ENCODE measurements at places on chromosomes 6 and 20.
A peak's percentile ranks its signal among the peaks of the same experiment; 100 is the strongest.

DNA sequence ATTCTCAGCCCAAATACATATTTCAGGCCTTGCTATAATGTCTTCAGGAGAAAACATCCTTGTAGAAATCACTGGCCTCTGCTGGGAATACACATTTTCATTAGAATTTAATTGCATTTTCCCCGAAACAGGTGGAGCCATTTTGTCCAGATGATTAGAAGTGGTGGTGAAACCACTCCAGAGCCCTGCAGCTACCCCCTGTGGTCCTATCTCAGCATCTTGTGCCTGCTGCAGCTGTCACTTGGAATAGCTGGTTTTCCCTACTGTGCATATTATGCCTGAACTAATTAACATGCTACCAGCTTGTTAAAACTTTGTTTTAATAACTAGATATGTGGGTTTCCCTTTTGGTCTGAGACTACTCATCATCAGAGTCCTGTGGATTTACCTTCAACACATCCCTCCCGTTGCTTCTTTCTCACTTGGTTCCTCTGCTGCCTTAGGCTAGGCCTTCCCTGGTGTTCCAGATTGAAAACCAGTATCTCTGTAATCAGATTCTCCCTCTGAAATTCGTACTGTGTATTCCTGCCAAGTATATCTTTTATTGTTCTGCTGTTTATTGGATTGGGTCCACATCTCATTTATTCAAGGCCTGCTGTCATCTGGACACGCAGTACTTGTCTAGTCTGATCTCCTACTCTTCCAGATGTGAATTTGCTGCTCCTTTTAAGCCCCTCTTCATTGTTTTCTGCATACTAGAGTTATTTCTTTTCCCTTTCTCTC lies 15.2 kb downstream of the DNAH8 start:
- H3K36me3 ChIP-seq, result no peaks in the 10 kb centered on the region
- no peaks in the 10 kb centered on the region for H3K27me3 ChIP-seq
- DNase-seq, result no peak
- no peak overlapping the region for H3K4me3 ChIP-seq
- H3K4me1 ChIP-seq, result no peaks in the 10 kb centered on the region
- H3K27ac ChIP-seq, result no peak overlapping the region

DNA sequence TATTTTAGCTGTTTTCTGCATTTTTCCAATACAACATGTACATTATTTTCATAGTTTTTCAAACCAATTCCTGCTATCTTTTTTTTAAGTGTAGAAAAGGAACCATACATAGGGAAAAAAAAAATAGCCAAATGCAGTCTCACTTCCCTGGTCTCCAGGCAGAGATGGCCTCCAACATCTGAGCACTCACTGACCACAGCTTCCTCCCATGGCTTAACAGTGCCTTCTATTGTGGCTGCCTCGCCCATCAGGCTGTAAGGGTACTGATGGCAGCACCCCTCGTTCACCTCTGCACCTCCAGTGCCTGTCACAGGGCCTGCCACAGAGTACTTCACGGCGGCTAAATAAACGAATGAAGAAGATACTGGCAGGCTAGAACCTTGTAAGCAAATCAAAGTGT lies 591.1 kb downstream of the PTPRT start:
- no peaks in the 10 kb centered on the region for H3K36me3 ChIP-seq
- peaks cover 9% of the 10 kb centered on the region for H3K4me1 ChIP-seq
- peak; percentile 7 for DNase-seq

GRCh38 chr6:20483887-20484497 lies 50.3 kb upstream of the CDKAL1 start:
- peaks cover 41% of the 10 kb centered on the region for H3K4me1 ChIP-seq
- H3K4me3 ChIP-seq, result peak overlapping the region; percentile 6
- H3K36me3 ChIP-seq, result peaks cover 41% of the 10 kb centered on the region
- DNase-seq, result peak; percentile 69
- no peaks in the 10 kb centered on the region for H3K27me3 ChIP-seq

GRCh38 chr6:158970640-158971275 lies 29.2 kb downstream of the RSPH3 start:
- H3K4me1 ChIP-seq, result no peaks in the 10 kb centered on the region
- no peak overlapping the region for H3K27ac ChIP-seq
- peaks cover 30% of the 10 kb centered on the region for H3K36me3 ChIP-seq
- no peak overlapping the region for H3K4me3 ChIP-seq
- H3K27me3 ChIP-seq, result no peaks in the 10 kb centered on the region

DNA sequence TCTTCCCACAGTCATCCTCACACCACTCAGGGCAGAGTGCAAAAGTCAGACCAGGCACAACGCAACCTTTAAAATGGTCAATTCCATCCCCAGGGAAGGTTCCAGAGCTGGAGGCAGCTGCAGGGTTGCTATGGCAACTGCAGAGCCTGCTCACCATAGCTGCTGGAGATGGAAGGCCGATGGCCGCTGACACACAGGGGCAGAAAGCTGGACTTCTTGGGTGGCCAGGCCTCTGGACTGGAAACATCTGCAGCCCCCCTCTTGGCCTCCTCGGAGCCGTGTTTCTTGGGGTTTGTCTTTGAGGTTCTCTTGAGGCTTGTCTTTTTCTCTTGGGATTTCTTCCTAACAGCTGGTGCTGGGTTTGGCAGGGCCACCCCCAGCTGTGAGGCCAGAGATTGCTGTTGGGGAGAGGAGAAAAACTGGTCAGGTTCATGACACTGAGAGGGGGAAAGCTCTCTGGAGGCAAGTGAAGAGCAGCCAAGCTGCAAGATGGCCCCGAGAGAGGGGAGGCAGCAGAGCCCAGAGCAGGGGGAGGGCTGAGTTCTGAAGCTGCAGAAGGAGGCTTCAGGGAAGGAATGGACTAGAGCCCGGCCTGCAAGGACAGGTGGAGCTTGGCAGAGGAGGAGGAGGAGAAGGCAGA lies 10.2 kb downstream of the BNIP5 start:
- H3K27me3 ChIP-seq, result no peaks in the 10 kb centered on the region
- no peak overlapping the region for H3K4me3 ChIP-seq
- no peak for DNase-seq
- H3K27ac ChIP-seq, result no peak overlapping the region
- H3K4me1 ChIP-seq, result peaks cover 5% of the 10 kb centered on the region

GRCh38 chr6:6997263-6998193 lies 110.2 kb upstream of the RREB1 start:
- no peak for DNase-seq
- H3K36me3 ChIP-seq, result no peaks in the 10 kb centered on the region
- no peaks in the 10 kb centered on the region for H3K4me1 ChIP-seq
- no peak overlapping the region for H3K4me3 ChIP-seq
- H3K27ac ChIP-seq, result no peak overlapping the region

DNA sequence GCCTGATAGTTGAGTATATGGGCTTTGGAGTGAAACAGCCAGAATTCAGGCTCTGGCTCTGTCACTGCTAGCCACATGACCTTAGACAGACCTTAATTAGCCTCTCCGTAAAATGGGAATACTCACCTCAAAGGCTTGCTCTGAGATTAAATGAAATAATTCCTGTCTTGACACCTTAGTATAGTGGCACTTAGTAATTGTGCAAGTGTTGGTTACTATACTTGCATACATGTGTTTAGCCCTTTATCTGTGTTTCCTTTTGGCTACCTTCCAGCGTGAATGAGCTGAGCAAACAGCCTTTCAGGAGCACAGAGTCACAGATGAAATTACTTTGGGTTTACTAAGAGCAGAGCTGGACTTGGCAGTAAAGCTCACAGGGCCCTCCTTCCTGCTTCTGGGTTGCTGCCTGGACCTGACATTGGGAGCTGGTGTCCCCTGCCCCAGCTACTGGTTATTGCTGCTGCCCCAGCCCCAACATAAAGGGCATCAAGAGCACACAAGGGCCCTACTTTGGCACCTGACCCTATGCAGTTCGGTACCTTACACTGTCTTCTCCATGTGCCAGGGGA lies 32.8 kb downstream of the CD164 start:
- peak overlapping the region; percentile 27 for H3K27ac ChIP-seq
- no peak overlapping the region for H3K4me3 ChIP-seq
- peak; percentile 29 for DNase-seq
- peaks cover 62% of the 10 kb centered on the region for H3K4me1 ChIP-seq
- H3K36me3 ChIP-seq, result peaks cover 9% of the 10 kb centered on the region

DNA sequence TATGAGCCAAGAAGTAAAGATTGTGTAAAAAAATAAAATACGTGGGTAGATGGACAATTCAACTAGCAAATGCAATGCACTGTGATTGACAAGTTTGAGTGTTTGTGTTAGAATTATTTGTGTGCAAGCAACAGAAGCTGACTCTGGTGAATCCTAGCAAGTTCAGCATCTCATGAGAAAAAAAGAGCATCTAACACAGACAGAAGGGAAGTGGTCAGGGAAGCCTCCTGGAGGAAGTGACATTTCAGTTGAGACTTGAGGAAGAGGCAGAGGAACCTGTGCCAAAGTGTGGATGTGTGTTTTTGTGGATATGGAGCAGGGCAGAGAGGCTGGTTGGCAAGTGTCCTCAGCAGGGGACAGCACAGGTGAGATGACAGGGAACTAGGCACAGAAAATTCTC lies 248.7 kb downstream of the ZNF217 start:
- H3K27me3 ChIP-seq, result no peaks in the 10 kb centered on the region
- H3K4me1 ChIP-seq, result no peaks in the 10 kb centered on the region
- no peak overlapping the region for H3K27ac ChIP-seq
- DNase-seq, result no peak

GRCh38 chr20:48040491-48040890 lies 255.2 kb upstream of the SULF2 start:
- H3K27ac ChIP-seq, result no peak overlapping the region
- H3K4me1 ChIP-seq, result no peaks in the 10 kb centered on the region
- H3K27me3 ChIP-seq, result peaks cover 3% of the 10 kb centered on the region
- H3K36me3 ChIP-seq, result no peaks in the 10 kb centered on the region
- H3K4me3 ChIP-seq, result no peak overlapping the region

- H3K27ac ChIP-seq, result no peak overlapping the region
- H3K4me1 ChIP-seq, result no peaks in the 10 kb centered on the region
- no peak overlapping the region for H3K4me3 ChIP-seq
- no peaks in the 10 kb centered on the region for H3K27me3 ChIP-seq
- no peak for DNase-seq
Observed at GRCh38 chr6:144075187-144075586, 20.2 kb downstream of the SF3B5 start.

DNA sequence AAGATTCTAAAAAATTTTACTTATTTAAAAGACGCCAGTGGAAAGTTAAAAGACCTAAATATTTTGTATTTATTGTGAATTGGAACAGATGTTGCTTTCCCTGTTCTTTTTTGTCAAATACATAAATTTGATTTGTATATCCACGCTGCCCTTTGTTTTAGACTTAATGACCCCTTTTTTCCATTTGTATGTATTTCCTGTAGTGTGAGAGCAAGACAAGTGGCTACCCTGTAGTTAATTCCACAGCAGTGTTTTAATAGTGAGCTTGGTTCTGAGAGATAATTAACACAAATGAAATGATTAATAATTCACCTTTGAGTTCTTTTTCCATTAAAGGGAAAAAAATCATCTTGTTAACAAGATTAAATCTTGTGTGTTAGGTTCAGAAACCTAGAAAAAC lies 16.6 kb downstream of the SH3BGRL2 start:
- H3K27me3 ChIP-seq, result no peaks in the 10 kb centered on the region
- no peak overlapping the region for H3K27ac ChIP-seq
- no peak overlapping the region for H3K4me3 ChIP-seq
- H3K36me3 ChIP-seq, result no peaks in the 10 kb centered on the region

DNA sequence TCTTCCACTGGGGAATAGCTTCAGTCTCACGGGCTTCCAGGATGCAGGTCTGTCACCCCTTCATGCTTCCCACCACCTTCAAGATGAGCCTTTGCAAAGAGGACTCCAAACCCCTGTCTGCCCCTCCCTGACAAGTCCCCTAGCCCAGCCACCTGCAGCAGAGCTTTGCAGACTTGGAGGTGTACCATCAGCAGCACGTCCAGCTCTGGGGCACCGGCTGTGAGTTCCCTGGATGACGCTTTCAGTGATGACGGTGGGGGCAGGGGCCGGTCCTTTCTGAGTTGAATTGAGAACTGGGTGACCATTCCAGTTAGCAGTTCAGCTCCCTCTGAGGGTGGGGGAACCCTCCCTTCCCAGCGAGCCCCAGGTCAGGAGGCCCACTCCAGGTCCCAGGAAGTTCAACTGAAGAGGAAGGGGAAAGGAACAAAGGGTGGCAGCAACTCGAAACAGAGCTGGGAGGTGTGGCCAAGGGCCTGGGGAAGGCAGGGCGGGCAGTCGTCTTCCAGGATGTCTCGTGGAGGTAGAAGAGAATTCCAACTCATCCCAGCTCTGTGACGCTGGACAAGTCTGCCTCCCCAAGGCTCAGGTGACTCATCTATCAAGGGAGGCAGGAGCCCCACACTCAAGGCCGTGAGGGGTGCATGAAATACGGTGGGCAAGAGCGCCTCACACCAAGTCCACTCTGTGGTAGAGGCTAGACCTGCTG lies 86.0 kb downstream of the PTPN1 start:
- no peaks in the 10 kb centered on the region for H3K36me3 ChIP-seq
- no peaks in the 10 kb centered on the region for H3K4me1 ChIP-seq
- H3K27me3 ChIP-seq, result no peaks in the 10 kb centered on the region
- H3K4me3 ChIP-seq, result no peak overlapping the region
- no peak for DNase-seq
- no peak overlapping the region for H3K27ac ChIP-seq

DNA sequence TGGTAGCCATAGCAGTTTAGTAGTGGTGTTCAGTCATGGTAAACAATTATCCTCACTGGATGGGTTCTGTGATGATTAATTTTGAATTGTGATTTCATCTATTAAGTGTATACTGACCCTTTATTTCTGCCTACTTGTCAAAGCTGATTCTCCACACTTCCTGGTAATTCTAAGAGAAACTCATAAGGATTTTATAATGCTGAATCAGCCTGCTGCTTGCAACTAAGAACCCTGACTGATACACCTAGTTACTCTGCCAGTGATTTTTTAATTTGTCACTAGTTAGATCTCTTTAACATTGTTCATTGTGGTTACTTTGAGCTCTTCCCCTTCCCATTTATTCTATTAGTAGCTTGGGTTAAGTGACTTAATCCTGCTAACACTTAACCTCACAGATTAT lies 8.6 kb downstream of the CDC40 start:
- H3K4me1 ChIP-seq, result peaks cover 4% of the 10 kb centered on the region
- H3K27ac ChIP-seq, result peak overlapping the region; percentile 12
- H3K4me3 ChIP-seq, result no peak overlapping the region
- DNase-seq, result no peak
- no peaks in the 10 kb centered on the region for H3K27me3 ChIP-seq

- DNase-seq, result no peak
- no peak overlapping the region for H3K27ac ChIP-seq
- H3K36me3 ChIP-seq, result no peaks in the 10 kb centered on the region
Observed at GRCh38 chr6:35491558-35492257, 5.2 kb downstream of the TEAD3 start.

DNA sequence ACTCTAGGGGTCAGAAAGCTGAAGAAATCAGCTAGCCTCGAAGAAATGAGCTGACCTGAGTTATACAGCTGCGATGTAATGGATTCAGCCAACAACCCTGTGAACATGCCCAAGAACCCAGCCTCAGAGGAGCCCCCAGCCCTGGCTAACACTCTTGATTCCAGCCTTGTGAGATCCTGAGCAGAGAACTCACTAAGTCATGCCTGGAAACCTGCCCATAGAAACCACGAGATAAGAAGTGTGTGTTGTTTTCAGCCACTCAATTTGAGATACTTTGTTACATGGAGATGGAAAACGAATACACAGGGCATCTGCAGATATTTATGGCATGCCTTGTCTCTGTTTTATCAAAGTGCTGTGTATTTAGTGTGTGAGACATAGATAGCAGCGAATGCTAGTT lies 265.2 kb downstream of the QKI start:
- peaks cover 11% of the 10 kb centered on the region for H3K27me3 ChIP-seq
- H3K4me1 ChIP-seq, result no peaks in the 10 kb centered on the region
- no peak for DNase-seq
- no peak overlapping the region for H3K27ac ChIP-seq
- no peak overlapping the region for H3K4me3 ChIP-seq
- no peaks in the 10 kb centered on the region for H3K36me3 ChIP-seq

All from CD14-positive monocyte (primary cell).